ENCODE measurements at places on chromosomes 3 and 15. TPM values are rescaled to one million over a fixed set of nuclear protein-coding genes. Genes with fewer than 3 reads are reported as not detected.

The ZNF197 gene
- 8.2 TPM for total RNA-seq

The OR4F15 gene
- total RNA-seq = not detected

GRCh38 chr15:74384881-74385643 is 17.6 kb upstream of the CYP11A1 start:
- no peak overlapping the region for H3K4me3 ChIP-seq
- no peak for DNase-seq
- H3K27ac ChIP-seq = peak overlapping the region; percentile 63
- H3K36me3 ChIP-seq = no peaks in the 10 kb centered on the region
- peaks cover 8% of the 10 kb centered on the region for H3K27me3 ChIP-seq
- peaks cover 42% of the 10 kb centered on the region for H3K4me1 ChIP-seq

GRCh38 chr3:184561913-184562877 is 610 bp downstream of the EPHB3 start:
- H3K27me3 ChIP-seq = peaks cover 83% of the 10 kb centered on the region
- H3K27ac ChIP-seq = no peak overlapping the region
- DNase-seq = no peak

DNA sequence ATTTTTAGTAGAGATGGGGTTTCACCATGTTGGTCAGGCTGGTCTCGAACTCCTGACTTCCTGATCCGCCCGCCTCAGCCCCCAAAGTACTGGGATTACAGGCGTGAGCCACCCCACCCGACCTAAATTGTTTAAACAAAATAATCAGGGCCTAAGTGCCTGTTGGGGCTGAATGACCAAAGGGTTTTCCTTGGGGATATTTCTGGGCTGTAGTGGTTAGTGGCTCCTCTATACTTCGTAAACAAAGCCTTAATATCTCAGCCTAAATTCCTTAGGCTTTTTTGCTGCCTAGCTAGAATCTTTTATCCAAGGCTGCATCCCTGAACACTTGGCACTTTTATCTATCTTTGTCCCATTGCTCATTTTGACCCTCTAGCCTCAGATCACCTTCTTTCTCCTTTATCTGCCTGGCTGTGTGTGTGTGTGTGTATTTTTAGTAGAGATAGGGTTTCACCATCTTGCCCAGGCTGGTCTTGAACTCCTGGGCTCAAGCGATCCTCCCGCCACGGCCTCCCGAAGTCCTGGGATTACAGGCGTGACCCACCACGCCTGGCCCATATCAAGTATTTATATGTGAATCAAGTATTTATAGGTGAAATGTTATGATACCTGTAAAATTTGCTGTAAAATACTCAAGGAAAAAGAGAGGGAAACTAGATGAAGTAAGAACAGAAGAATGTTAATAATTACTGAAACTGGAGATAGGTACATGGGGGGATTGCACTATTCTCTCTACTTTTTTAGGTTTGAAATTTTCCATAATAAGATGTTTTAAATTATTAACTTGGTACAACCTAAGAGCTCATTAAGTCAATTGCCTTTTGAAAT is 1.8 kb downstream of the NUSAP1 start:
- H3K4me3 ChIP-seq = no peak overlapping the region
- H3K4me1 ChIP-seq = peaks cover 8% of the 10 kb centered on the region
- DNase-seq = no peak
- H3K36me3 ChIP-seq = no peaks in the 10 kb centered on the region
- no peaks in the 10 kb centered on the region for H3K27me3 ChIP-seq

- no peaks in the 10 kb centered on the region for H3K36me3 ChIP-seq
- no peaks in the 10 kb centered on the region for H3K4me1 ChIP-seq
- H3K27ac ChIP-seq = no peak overlapping the region
- DNase-seq = no peak
- H3K27me3 ChIP-seq = no peaks in the 10 kb centered on the region
- H3K4me3 ChIP-seq = no peak overlapping the region
These were observed 446.5 kb downstream of the GRM7 start for GRCh38 chr3:7307410-7307809.

- no peak for DNase-seq
- peaks cover 49% of the 10 kb centered on the region for H3K27me3 ChIP-seq
- H3K4me3 ChIP-seq = peak overlapping the region; percentile 38
- H3K4me1 ChIP-seq = no peaks in the 10 kb centered on the region
These were observed 140.8 kb downstream of the SMAD6 start for GRCh38 chr15:66842710-66843441.

DNA sequence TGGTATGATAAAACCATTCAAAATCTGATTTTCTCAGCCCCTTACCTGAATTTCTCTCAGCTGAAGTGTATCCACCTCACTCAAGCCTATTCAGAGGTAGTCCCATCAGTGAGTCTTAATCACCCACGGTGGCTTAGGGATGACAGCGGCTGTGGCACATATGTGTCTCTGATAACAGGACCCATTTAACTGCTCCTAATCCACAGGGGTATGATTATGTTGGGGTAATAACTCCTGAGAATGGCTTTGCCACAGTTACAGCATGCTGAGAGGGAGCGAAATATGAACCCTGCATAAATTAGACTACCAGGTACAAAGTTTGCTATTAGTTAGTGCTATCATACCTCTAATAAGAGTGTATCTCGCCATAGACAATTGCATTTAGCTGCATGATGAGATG is 10.6 kb downstream of the CLRN1 start:
- no peaks in the 10 kb centered on the region for H3K4me1 ChIP-seq
- no peaks in the 10 kb centered on the region for H3K27me3 ChIP-seq
- no peak overlapping the region for H3K4me3 ChIP-seq
- no peak overlapping the region for H3K27ac ChIP-seq
